ENCODE measurements at places on chromosomes 5 and 9.

DNA sequence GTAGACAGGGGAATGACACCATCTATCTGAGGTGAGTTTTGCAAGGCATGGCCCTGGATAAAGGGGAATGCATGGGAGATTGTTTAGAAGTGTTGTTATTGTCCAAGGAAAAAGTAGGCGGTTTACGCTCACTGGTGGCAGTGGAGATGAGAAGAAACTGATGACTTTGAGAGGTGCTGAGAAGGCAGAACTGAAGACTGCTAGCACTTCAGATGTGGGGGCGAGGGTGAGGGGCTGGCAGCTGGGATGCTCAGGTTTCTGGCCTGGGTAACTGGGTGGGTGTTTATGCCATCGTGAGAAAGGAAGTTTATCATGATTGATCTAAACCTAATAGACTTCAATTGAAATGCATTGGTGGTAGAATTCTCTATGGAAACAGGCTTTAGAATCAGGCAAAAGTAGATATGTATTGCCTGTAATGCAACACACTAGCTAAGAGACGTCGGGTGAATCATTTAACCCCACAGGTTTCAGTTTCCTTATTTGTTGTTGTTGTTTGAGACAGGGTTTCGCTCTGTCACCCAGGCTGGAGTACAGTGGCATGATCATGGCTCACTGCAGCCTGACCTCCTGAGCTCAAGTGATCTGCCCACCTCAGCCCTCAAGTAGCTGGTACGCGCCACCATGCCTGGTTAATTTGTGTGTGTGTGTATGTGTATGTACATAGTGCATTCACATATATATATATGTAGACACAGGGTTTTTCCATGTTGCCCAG is 123.5 kb downstream of the SLC24A2 start:
- no peak for DNase-seq

GRCh38 chr5:27325513-27325912 is 287.1 kb upstream of the CDH9 start:
- DNase-seq: no peak

DNA sequence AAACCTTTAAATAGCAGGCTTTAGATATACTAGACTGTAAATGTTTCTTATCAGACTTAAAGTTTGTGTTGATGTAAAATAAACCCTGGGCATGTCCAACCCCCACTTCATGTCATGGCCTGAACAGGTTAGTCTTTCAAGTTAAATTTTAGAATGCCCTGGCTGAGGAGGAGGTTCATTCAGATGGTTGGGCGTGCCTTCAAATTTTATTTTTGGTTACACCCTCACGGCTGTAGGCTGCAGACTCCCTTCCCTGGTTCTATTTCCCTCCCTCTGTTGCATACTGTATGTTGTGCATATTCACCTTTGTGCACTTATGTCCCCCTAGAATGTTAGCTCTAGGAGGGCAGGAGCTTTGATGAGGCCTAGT is 5.3 kb upstream of the BICD2 start:
- no peak for DNase-seq

DNA sequence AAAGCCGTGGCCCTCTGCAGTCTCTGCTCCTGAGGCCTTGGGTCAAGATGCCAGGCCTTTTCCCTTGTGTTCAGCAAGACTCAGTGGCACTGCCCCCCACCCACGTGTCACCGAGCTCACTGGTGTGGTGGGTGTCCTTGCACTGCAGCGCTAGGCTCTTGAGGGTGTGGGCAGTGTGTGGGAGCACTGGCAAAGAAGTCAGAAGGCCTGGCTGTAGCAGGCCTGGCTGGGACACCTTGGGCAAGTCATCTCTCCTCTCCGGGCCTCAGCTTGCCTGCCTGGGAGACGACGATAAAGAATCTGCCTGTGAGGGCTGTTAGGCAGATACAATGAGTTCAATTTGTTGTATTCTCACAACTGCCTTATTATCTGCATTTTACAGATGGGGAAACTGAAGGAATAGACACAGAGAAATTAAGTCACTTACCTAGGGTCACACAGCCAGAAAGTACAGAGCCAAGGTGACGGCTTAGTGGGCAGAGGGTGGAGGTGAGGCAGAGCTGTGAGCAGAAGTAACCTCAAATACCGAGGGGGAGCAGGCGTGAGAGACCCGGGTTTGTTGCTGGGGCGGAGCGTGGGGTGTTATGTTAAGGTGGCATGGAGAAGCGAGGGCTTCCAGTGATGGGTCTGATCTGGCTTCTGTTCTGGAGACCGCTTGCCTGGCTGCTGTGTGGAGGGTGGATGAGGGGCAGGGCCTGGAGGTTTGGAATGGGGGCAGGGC is 1.4 kb downstream of the TSPAN17 start:
- DNase-seq: peak; percentile 55

DNA sequence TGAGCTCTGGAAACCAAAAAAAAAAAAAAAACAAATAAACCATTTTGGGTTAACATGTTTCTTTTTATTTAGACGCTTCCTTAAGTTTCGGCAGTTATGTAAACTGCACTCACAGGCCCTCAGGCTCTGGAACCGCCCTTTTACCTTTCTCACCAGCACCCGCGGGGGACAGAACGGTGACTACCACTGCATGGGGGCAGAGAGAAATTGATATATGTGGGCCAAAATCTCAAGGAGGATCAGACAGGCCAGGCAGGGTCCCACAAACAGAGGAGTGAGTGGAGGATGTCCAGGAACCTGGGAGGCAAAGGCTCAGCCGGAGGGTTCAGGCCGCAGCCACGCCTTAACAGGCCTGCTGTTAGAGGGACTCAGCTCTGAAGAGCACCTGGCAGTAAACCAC is 54.4 kb downstream of the IRX2 start:
- DNase-seq: no peak

DNA sequence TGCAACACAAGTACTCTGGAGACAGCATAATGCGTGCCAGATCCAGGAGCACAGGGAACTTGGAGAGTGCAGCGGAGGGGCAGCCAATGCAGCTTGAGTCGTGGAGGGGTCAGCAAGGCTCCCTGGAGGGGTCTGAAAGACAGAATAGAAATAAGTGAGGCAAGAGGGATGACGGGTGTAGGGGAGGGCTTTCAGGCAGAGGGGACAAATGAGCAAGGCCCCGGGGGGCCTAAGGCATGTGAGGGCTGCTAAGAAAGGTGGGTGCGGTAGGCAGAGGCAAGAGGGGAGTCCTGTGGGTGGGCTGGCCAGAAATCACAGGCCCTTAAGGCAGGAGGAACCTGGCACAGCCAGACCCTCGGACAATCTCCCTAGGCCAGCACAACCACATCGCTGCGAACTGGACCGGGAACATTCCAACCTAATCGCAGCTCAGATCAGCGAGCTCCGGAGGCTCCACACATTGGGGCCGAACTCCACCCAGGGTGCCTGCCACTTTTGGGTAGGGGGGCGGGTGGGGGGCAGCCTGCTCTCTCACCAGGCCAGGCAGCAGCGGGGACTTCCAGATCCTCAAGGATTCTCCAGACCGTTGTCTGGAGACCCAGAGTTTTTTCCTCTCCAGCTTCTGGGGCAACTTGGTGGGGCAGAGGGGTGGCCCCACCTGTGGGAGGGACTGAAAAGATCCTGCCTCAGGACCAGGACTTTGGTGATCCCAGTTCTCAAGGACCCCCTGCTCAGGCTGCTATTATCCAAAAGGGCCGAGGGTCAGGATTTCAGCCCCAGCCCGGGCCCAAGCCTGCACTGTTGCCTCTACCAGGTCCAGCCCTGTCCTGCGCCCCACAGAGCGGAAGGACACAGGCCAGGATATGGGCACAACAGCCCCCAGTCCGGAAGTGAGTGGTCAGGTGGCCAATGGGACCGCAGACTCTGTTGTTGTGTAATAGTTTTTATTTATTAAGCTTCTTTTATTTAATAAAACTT is 22.7 kb upstream of the CYSTM1 start:
- no peak for DNase-seq

- DNase-seq: no peak
These were observed 92.4 kb downstream of the NFIB start for GRCh38 chr9:14221558-14221957.

DNA sequence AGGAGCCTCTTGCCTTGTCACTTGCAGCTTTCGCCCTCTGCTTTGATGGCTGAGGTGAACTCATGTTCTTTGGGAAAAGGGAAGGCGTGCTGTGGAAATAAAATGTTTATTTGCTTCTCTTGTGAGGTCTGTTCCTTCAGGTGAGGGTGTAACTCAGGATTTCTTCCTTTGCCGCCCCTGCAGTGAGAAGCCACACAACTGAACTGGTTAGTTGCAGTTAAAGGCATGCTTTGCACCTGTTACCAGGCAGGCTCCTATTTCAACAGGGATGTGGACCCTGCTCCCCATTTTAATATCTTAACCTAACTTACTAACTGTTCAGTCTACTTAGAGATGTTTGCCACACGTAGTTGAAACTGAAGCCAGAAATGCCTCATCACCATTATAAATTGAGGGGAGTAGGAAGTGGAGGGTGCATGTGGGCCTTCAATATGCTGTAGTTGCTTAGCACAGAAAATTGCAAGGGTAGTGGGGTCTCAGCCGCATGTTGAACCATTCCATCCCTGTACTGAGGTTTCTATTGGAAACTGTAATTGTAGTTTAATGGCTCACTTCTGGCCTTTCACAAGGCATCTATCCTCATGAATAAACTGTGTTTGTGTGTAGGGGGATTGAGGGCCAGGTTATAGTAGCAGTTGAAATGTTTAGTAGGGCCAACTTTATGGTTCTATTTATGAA is 7.9 kb downstream of the RACK1 start:
- no peak for DNase-seq

All from CD4-positive, alpha-beta T cell treated with Interleukin-6 for 4 hours (primary cell).